ENCODE measurements at places on chromosomes 7 and 10.

- DNase-seq: peak; percentile 45
Measured at GRCh38 chr7:148915211-148915610, 31.1 kb upstream of the EZH2 start.

DNA sequence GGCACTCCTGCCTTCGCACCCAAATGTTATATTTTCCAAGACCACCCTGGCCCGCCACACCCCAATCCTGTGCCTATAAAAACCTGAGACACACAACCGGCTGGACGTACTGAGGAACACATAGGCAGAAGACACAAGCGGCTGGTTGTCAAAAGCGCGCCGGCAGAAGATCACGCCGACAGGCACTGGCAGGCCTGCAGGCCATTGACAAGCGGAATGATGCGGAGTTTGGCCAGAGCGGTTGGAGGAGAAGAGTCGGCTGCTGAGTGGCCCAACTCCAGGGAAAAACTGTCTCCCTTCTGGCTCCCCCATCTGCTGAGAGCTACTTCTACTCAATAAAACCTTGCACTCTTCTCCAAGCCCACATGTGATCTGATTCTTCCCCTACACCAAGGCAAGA, 39.7 kb upstream of the SAMD8 start:
- DNase-seq: no peak

- peak; percentile 23 for DNase-seq
Measured at GRCh38 chr10:29736366-29737073, 101.7 kb upstream of the SVIL start.

- no peak for DNase-seq
Measured at GRCh38 chr10:3357737-3358136, 185.2 kb upstream of the PITRM1 start.

DNA sequence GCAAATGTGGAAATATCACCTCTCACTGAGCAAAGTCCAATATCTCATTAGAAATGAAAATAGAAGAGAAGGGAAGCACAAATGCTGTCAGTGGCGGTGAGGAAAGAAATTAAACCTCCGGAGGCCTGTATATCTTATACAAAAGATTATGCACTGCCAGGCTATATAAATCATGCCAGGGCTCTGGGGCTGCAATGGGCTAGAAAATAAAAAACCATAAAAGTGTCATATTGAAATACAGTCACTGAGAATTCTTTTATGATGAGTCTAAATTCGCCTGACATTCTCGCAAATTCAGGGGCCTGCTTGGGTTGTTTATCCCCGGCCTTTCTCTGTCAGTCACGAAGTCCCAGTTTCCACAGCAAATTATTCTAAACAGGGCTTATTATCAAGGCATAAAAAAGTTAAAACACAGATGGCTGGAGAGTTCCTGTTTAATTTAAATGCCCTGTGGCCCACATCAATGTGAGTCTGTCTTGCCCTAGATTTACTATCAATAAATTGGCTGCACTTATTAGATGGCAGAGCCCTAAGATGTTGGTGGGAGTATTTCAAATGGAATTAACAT, 193.8 kb downstream of the SNX10 start:
- DNase-seq: no peak

DNA sequence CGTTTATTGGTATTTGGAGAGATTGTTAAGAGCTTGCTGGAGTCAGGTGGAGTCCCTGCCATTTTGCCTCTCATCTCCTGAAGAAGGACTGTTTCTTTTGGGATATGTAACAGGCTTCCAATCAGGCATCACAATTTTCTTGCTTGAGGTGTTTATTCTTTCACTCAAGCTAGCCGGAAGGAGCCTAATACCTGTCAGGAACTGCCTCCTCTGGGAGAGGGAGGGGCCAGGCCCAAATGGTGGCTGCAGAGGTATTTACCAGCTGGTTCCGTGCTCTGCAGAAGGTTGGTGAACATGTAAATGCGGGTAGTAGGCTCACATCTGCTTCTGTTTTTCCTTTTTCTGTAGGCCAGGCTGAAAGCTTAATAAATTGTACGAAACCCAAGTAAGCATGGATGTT, 114.0 kb downstream of the TCF7L2 start:
- no peak for DNase-seq

GRCh38 chr10:46096446-46096845, 50.4 kb upstream of the MSMB start:
- DNase-seq: no peak

GRCh38 chr7:51613911-51614357, 297.3 kb upstream of the COBL start:
- DNase-seq: no peak

- no peak for DNase-seq
Measured at GRCh38 chr10:6516929-6517284, 63.2 kb downstream of the PRKCQ start.

DNA sequence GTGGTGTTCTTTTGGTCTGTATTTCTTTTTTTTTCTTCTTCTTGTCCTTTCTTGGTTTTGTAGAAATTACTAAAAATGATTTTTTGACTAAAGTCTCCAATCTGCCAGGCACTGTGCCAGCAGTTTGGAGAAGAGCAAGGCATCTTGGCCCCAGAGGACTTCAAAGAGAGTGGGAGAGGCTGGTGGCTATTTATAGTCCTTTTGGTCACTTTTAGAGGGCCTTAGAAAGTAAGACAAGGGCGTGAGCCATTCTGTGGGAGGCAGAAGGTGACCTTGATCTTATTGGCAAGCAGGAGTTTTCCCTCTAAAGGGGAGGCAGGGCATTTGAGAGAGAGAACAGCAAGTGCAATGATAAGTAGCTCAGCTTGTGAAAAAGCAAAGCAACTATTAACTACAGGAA, 211.9 kb downstream of the GALNT17 start:
- DNase-seq: no peak

- no peak for DNase-seq
Measured at GRCh38 chr7:80869821-80870751, 48.8 kb downstream of the SEMA3C start.
